NCI-H1930 (cell line): ENCODE measurements at places on chromosomes 1 and 21.

DNA sequence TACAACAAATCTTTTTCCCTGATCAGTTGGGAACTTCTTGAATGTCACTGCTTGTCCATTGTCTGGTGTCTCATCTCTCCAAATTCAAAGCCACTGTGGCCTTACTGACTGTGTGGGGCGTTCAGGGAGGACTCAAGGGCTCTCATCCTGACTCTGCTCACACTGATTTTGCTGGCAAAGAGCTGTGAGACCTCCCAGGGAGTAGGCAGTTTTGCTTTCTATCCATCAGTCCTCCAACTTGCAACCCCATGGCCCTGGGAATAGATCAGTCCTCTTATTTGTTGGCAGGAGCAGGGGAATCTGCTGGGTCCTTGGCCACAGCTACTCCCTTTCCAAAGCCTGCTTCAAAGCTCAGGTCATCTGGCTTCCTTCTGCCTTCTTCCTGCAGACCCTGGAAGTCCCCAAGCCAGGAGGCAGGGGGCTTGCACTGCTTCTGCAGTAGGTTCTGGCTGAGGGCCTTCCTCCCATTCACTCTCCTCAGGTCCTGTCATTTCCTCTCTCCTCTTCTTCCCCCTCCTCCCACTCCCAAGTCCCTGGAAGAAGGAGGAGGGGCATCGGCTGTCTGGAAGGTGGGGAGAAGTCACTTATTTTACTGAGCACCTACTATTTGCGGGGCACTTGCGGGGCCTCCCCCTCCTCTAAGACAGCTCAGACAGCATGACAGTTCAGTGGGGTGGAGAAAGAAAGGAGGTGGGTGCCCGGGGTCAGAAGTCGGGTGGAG is 876 bp upstream of the NAV1 start:
- no peak for DNase-seq

- no peak for DNase-seq
These were observed 22.9 kb downstream of the PLXNA2 start for GRCh38 chr1:208221291-208221622.

DNA sequence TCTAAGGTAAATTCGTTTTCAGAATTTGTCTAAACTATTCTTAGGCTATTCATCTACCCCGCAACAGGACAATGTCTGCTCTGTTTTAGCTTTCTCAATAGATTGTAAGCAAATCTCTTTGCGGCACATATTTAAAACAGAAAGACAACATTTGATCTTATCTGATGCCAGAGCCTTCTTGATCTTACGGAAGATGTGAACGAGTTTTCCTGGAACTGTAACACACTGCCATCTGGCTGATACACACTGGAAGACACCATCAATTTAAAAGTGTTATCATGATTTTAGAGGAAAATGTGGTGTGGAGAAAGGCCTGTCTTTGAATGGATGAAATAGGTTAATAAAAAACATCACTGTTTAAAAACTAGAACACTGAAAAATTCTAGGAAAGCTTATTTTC is 36.1 kb downstream of the COA6 start:
- no peak for DNase-seq

DNA sequence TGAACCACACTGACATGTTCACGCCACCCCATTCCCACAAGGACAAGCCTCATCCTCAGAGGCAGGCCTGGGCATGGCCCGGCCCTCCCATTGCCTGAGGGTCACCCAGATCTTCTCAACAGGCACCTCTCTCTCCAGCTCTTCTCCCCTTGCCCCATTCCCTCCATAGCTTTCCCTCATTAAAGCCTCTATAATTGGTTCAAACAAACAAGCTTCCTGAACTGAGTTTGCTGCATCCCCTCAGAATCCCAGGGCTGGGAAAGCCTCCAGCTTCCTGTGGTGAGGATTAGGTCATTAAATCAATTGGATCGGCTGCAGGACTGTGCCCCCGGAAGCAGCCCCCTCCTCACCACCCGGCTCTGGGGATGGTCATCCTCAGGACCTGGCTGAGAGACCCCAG is 18.9 kb downstream of the CTNNBIP1 start:
- no peak for DNase-seq

- no peak for DNase-seq
These were observed 56.6 kb downstream of the LTN1 start for GRCh38 chr21:28936036-28936435.

DNA sequence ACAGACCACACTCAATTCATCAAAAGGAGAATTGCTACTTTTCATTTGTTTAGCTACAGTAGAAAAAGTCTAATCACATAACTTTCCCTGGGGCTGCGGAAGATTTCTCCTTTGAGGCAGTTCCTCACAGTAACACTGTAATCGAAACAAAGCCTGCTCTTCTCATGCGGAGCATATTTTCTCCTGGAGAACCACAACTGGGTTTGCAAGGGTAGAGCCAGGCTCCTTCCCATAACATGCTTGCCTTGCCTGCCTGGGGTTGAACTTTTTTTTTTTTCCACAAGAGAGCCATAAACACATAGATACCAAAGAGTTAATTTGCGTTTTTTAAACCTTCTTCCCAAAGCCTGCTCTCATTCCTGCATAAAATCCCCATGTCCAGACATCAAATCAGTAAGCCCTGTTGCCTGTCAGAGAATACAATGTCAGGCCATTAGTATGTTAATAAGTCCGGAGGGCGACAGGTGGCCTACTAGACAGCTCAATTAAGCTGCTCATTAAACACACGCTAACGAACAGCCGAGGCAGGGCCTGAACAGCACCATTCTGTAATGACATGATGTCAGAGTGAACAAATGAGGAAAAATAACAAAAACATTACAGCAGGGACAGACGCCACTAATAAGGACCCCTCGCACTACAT is 107.1 kb upstream of the OLIG2 start:
- DNase-seq = no peak

DNA sequence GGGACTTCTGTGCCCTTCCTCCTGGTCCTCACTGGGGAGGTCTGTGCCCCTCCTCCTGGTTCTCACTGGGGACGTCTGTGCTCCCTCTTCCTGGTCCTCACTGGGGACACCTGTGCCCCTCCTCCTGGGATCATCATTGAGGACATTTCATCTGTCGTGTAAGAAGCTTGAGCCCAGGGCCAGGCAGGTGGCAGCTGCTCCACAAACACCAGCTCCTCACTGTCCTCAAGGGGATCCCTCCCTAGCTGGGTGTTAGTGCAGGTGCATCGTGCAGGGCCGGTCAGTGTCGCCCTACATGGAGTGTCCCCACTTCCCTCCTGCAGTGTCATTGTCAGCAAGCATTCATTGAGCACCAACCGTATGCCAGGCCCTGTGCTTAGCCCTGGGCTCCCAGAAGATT is 312.7 kb downstream of the PTPRU start:
- no peak for DNase-seq

DNA sequence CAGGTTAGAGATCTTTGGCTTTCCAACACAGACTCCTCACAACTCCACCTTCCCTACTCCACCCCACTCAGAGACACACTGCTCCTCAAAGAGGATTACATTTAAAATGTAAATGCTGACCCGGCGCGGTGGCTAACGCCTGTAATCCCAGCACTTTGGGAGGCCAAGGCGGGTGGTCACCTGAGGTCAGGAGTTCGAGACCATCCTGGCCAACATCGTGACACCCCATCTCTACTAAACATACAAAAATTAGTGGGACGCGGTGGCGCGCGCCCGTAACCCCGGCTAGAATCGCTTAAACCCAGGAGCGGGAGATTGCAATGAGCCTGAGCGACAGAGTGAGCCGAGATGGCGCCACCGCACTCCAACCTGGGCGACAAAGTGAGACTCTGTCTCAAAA is 1.8 kb upstream of the ANP32E start:
- DNase-seq = no peak

GRCh38 chr1:223712194-223712849 is at the start of gene CAPN2:
Gene CAPN2, plus strand, starts transcription at chr1:223712539. Its CDS starts 102 bp downstream, at chr1:223712641.
- DNase-seq = peak; percentile 38

DNA sequence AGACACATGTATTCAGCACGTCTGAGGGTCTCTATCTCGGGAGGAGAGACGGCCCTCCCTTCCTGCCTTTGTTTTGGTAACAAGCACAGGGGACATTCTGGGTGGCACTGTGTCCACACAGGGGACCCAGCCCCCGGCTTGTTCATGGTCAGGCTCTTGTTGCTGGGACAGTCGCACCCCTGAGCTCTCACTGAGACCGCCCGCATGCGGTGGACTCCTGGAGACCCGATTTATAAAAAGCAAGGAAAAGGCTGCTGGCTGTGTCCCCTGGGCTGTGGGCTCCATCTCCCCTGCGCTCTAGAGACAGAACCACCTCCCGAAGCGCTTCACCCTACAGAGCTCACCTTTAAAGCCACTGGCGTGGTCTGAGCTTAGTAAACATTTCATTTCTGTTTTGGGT is 103.4 kb downstream of the WDR4 start:
- no peak for DNase-seq

GRCh38 chr1:61132645-61133334 is 50.4 kb downstream of the NFIA start:
- no peak for DNase-seq

- no peak for DNase-seq
These were observed 41.0 kb downstream of the KAZN start for GRCh38 chr1:14639291-14640050.

GRCh38 chr1:75583282-75583681 is 27.6 kb downstream of the SLC44A5 start:
- DNase-seq = no peak

- DNase-seq = no peak
These were observed 26.1 kb downstream of the NR5A2 start for GRCh38 chr1:200053646-200054045.

- no peak for DNase-seq
These were observed 287.5 kb downstream of the SMYD3 start for GRCh38 chr1:246219508-246220030.

GRCh38 chr1:204983136-204983535 is 59.9 kb upstream of the CNTN2 start:
- no peak for DNase-seq

GRCh38 chr1:999725-1000356 is at the start of gene HES4:
Gene HES4, minus strand, starts transcription at chr1:1000097. Its CDS starts 124 bp downstream, at chr1:999973.
- peak; percentile 85 for DNase-seq

DNA sequence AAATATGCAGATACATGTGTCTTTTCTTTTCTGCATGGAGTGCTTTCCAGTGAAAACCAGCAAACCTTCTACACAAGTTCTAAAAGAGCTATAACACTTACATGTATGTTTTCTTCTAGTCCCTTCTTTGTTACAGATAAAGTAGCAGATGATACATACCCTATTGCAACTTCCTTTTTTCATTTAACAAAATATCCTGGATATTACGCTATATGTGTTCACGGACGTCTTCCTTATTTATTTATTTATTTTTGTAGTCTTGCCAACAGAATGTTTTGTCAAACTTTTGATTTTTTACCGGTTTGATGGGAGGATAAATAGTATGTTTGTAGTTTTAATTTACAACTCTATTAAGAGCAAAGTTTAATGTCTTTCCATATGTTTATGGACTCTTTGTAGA is 5.2 kb upstream of the GALNT2 start:
- no peak for DNase-seq

GRCh38 chr1:162687870-162688269 is 55.6 kb downstream of the DDR2 start:
- no peak for DNase-seq

DNA sequence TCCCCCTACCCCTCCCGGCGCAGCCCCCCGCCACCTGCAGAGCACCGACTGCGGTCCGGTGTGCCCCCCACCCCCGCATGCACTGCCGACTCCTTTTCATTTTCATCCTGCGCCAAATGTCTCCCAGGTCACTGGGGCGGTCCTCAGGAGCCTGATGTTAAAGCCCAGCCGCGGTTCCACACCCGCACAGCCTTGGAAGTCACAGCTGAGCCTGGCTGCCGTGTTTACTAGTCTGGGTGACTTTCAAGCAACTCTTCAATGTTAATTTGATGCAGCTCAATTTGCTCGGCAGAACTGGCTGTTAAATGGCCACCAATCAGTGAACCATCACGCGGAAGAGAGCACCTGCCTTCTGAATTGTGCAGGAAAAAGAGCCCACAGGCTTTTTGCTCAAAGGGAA is 27.2 kb downstream of the THAP3 start:
- no peak for DNase-seq

- no peak for DNase-seq
These were observed 102.4 kb upstream of the ETV3 start for GRCh38 chr1:157240495-157241184.

DNA sequence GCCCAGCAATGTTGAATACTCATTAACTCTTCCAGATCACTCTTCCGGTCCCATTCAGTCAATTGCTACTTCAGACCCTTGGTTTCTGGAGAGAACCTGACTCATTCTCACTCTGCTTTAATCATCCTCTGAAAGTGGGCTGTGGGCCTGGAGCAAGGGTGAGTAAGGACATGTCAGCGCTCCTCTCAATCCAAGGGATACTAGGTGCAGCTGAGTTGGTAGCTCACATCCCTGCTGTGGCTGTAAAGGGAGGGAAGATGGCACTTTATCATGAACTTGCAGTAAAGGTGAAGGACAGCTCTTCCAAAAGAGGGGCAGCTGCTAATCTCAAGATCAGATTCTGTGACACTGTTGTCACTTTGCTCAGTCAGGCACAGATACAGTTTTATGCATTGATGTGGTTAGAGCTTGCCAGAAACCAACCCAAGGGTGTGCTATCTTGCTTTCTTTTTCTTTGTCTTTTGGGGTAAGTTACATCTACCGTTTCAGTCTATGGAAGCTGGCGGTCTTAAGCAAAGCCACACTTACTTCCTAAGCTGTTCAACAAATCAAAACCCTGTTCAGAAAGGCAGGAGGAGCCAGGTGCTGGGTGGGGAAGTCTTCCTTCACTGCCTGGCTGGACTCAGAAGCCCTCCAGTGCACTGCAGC is 26.5 kb upstream of the NTPCR start:
- DNase-seq = no peak

DNA sequence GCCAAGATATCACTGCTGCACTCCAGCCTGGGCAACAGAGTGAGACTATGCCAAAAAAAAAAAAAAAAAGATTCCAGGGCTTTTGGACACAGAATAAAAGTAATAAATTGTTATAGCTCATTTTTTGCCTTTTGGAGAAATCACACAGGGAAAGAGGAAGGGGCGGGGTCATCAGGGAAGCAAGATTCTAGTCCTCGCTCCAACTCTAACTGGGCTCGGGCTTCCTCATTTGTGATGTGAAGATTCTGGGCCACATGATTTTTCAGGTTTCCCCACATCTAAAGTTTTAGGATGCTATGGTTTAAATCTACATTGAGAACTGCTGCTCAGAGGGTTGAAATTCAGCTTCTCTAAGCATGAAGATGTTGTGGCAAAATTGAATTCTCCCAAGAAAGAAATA is 179.3 kb upstream of the PLXNA2 start:
- no peak for DNase-seq

DNA sequence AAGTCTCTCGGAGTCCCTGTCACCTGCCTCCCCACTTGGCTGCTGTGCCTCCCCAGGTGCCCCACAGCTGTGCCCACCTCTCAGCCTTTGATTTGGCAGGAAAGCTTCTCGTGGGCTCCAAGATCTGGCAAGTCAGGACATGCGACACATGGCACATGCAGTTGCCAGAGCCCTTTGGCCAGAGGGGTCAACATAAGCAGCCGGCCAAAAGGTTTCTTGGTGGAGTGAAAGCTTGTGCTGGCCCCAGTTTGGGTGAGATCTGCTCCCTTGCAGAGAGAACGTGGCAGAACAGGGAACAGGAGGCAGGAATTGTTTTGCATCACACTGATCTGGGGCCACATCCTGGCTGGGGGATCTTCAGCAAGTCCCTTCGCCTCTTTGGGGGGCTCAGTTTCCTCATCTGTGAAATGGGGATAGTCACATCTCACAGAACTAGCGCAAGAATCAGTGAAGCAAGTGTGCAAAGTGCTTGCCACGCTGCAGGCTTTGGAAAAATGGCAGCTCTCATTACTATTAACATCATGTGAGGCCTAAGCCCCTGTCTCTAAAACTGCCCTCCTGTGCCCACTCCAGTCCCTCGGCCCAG is 232.6 kb downstream of the TRABD2B start:
- no peak for DNase-seq
